ENCODE measurements at places on chromosomes 3 and 15.
A peak's percentile ranks its signal among the peaks of the same experiment; 100 is the strongest.

- peak; percentile 38 for DNase-seq
These were observed 128.7 kb downstream of the DMXL2 start for GRCh38 chr15:51493892-51494291.

- DNase-seq, result no peak
These were observed 23.5 kb downstream of the TSEN2 start for GRCh38 chr3:12507591-12508281.

DNA sequence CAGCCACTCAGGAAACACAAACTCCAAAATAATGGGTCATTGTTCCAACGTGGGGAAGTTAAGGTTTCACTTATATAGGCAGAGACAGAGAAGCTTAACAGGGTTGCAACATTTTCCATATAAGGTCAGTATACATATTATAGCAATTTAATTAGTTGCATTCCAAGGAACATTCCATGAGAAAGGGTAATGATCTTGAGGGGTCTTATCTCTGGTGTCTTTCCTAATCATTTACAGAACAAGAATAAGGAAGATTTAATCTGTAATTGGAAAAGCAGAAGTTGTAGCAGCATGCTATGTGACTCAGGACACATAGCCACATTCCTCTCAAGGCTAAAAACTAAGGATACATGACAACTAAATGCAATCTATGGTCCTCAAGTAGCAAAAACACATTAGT, 4.9 kb downstream of the MNS1 start:
- peak; percentile 7 for DNase-seq

DNA sequence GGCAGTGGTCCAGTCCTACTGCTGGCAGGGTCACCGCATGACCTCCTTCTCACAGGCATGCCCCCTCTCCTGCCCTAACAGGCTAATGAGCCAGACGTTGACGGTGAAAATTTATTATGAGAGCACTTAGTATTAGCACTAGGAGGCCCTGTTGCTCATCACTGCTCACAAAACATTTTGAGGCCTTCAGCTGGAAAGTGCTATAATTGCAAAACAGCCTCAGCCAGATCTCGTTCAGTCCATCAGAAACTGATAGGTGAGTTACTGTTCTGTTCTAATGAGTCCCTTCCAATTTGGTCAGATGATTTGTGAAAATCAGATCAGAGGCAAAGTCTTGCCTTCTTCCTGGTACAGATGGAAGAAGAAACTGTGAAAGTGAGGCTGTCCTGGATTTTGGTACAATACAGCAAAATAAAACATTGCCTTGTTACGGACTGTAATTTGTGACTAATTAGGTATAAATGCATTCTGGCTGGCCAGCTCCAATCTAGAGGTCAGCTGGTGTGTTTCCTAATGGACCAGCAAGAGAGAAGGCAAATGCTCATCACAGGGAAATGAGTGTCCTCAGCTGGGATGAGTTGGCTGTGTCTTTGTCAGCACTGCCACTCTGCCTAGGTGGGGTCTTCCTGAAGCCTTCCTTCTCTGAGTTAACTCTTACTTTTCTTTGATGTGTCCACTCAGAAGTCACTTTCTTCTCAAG, 316.8 kb downstream of the CHST2 start:
- DNase-seq, result no peak

- no peak for DNase-seq
These were observed 45.1 kb downstream of the EDEM1 start for GRCh38 chr3:5232570-5232969.

DNA sequence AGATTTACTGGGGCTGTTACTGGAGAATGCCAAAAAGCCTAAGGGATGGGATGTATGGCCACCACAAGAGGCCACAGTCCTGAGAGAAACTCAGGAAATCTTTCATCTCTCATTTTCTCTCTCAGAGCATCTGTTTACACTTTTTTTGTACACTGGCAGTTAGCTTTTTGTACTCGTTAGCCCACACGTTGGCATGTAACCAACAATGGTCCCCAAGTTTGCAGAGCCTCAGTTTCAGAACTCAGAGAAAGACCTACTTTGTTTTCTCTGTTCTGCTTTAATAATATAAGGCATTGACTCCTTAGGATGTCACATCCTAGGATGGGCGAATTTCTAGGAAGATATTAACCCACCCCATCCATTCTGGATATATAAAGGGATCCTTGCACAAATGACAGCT, 183.5 kb downstream of the SUCNR1 start:
- no peak for DNase-seq

- DNase-seq, result no peak
These were observed 486.3 kb upstream of the TBL1XR1 start for GRCh38 chr3:177683586-177683985.
